ENCODE measurements at places on chromosomes 2 and 18. TPM values are rescaled to one million over a fixed set of nuclear protein-coding genes. Genes with fewer than 3 reads are reported as not detected.
A peak's percentile ranks its signal among the peaks of the same experiment; 100 is the strongest.

GRCh38 chr2:22894761-22895160, 490.2 kb upstream of the KLHL29 start:
- DNase-seq: no peak

DNA sequence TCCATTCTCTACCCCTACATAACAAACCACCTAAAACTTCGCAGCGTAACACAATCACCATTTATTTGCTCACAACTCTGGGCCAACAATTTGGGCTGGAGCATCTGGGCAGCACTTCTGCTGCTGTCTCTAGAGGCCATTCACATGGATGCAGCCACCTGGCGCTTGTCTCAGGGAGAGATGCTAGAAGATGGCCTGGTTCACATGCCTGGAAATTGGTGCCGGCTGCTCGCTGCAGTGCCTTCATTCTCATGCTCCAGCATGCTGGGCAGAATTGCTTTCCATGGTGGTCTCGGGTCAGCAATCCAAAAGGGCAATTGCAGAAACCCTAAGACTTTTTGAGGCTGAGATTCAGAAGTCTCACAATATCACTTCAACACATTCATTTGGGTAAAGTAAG, 157.4 kb downstream of the SUCLG1 start:
- no peak for DNase-seq

GRCh38 chr2:200814276-200814815, 2.6 kb downstream of the BZW1 start:
- DNase-seq: peak; percentile 28

DNA sequence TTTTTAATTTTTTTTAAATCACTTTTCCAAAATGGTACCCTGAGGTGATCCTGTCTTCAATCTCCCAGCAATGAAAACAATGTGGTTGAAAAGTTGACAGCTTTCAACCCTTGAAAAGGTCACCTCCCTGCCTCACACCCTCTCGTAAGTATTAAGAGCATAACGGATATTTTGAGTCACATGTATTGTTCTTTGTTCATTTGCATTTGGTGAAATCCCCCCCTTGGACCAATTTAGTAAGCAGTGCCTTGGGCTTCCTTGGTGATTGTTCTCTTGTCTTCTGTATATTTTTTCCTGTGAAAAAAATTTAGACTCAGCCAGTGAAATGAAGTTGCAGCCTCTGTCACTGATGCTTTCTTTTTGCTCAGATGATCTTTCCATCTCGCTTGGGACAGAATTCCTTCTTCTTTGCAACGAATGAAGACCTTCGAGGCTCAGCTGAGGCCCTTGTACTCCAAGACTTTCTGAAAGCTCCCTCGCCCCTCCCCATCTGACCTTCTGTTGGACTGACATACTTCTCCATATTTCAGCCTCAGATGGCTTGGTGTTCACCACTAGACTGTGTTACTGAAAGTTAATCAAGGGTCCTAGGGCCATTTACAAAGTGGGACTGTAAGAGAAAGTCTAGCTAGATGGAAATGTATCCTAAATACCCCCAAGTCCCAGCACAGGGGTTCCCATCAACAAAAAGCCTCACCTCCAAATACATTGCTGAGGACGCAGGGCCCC, 158.4 kb downstream of the BCL2 start:
- DNase-seq: peak; percentile 38

DNA sequence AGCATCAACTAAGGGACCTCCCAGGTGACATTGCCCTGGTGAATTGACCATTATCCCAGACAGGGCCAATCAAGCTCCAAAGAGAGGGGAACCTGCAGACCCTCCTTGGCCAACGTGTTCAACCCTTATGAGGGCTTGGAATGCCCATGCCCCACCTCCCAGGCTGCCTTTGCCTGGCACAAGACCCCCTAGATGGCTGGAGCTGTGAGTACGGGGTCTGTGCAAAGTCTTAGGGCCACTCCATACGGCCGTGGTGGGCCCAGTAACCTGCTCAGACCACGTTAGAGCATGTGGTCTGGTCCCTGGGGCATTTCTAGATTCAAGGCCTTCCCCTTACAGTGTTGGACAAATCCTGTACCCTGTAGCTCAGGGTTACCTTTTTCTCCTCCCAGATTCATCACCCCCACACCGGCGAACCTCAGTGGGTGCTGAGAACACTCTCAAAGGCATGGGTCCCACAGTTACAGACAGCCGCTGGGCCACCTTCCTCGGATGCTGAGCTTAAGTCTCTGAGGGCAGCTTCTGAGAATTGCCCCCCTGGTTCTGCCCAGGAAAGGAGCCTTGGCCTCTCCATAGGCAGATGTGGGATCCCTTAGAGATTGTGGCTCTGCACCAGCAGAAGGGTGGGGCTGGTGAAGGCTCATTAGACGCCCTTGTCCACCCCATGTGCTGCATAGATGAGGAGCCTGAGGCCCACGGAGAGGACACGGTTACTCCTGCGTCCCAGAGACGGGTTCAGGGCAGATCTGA, 18.3 kb upstream of the KCNK3 start:
- no peak for DNase-seq

The TUBA4B gene
- not detected for total RNA-seq

The RUFY4 gene
- total RNA-seq: 0.40 TPM

The TSPYL6 gene
- total RNA-seq: not detected

The CFAP221 gene
- not detected for total RNA-seq

The AKAIN1 gene
- not detected for total RNA-seq
